Hematopoietic multipotent progenitor cell treated with erythropoietin and hydrocortisone succinate and interleukin-3 and kit ligand, for 17 days (in vitro differentiated cells): ENCODE measurements at places on chromosomes 11 and 22.

DNA sequence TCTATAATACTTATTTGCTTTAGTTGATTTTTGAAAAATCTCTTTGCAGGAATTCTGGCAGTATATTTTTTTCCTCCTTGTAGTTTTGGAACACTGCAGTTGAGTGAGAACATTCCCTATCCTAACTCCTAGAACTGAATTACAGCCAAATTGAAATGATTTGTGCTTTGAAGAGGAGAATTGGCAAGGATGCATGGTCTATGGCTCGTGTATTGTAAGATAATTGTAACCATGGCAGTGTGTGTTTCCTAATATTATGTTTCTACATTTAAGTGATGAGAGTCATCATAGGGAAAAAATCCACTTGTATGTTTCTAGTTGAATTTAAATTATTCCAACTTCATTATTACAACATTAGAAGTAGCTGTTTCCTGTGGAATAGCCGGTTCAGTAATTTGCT is 80.9 kb upstream of the MYO18B start:
- DNase-seq, result no peak

DNA sequence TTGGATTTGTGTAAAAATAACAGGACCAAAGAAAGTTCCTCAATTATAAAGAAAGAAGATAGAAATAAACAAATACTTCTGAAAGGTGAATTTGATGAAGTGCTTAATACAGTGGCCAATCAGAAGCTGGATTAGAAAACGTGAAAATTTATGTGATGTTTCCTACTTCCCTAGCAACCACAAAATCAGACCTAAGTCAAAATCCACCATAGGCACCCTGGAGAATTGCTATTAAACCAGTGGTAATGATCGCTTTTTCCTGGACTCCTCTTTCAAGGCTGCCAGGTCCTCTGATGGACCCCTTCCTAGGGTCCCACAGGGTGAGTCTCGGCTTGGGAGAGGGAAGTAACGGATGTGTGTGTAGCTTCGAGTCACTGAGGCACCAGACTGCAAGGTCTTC is 9.6 kb downstream of the WT1 start:
- no peak for DNase-seq

DNA sequence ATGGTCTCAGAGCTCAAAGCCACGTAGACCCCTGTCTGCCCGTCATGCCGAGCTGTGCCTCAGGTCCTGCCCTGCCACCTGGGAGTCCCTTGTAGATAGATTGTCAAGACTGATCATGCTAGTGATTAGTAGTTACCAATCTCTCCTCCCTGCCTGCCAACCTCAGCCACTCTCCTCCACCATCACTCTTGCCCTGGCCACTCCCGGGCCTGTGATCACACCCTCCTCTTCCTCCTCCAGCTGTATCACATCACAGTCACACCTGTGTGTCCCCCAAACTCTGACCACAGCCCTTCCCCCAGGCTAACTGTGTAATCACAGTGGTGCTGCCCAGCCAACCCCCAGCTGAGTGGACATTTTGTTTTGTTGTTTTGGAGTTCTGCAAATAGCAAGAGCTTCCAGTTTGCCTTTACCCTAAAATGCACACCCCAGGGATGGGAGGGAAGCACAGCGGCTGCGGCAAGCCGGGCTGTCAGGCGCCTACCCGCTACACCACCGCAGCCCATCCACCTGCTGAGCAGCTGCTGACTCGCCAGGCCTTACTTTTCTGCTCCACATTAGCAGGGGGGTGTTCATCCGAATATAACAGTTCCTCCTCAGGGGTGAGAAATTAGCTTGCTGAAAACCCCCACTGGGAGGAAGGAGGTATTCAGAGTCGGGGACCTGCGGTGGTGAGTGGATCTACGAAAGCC is 45.8 kb downstream of the LRFN4 start:
- DNase-seq, result no peak

- no peak for DNase-seq
Measured at GRCh38 chr11:74682731-74683278, 48.4 kb downstream of the CHRDL2 start.

- DNase-seq, result no peak
Measured at GRCh38 chr11:125105926-125106325, 5.5 kb downstream of the TMEM218 start.

DNA sequence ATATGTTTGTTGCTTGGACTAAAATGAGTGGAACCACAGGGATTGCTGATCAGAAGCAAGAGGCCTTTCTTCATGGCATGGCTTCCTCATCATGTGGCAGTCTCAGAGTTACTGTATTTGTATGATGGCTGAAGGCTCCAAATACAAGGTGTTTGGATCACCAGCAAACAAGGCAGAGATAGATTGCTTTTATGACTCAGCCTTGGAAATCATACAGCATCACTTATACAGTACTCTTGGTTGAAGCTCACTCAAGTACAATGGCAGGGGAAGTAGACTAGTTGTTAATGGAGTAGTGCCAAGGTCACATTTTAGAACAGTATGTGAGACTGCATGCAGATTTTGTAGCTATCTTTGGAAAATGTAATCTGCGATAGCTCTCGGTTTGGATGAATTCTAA is 16.6 kb downstream of the CAPRIN1 start:
- no peak for DNase-seq
